ENCODE measurements at places on chromosomes 12 and 14.
A peak's percentile ranks its signal among the peaks of the same experiment; 100 is the strongest.

- peak; percentile 11 for DNase-seq
Observed at GRCh38 chr14:90839024-90839888, 23.0 kb upstream of the TTC7B start.

DNA sequence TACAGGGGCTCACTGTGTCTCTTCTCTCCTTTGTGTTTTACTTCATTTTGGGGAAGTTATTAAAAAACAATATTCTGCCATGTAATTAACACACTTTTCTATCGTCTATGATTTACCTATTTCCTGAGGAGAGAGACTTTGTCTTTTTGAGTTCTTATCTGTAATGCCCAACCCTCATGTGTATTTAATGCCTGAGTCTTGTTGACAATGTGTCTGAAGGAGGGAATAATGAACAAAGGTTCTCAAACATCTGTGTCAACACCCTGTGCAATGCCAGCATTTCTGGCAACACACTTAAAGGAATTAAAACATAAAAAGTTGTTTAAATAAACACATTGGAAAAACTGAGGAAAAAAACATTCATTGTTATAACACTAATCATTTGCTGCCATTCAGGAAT lies 147.1 kb downstream of the SLC15A5 start:
- DNase-seq = no peak

- DNase-seq = no peak
Observed at GRCh38 chr14:75427126-75427481, 718 bp upstream of the JDP2 start.

DNA sequence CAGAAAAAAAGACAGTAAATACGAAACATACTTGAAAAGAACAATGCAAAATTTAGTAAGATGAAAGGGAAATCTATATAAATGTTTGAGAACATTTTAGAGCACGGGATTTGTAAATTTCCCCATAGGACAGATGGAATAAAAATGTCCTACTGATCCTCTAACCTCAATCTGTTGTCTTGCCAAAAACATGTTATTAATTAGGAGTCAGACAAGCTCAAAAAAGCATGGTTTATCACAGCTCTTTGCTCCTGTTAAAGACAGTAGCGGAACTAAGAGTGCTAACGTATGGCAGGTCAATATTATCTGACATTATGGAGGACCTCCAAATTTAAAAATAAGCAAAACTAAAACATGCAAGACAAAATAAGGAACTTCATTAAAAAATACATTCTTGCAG lies 12.9 kb downstream of the GMFB start:
- DNase-seq = no peak

- DNase-seq = no peak
Observed at GRCh38 chr14:85409481-85410210, 120.3 kb upstream of the FLRT2 start.

GRCh38 chr12:6204533-6205143 lies 4.4 kb downstream of the CD9 start:
- no peak for DNase-seq

DNA sequence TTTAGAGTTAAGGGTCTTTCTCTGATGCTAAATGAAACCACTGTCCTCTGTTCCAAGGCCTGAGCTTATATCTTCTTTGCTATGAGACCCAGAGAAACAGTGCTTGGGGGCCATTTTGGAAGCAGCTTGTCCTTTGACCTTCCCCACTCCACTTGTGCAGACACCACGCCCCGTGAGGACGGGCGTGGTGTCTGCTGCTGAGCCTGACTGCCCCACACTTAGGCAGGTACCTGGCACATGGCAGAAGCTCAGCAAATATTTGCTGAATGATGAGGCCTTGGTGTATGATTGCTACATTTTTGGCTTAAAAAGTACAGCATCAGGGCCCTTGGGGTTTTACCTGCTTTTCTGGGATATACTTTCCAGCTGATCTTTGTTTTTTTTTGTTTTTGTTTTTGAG lies 69.9 kb downstream of the RASSF3 start:
- DNase-seq = no peak

DNA sequence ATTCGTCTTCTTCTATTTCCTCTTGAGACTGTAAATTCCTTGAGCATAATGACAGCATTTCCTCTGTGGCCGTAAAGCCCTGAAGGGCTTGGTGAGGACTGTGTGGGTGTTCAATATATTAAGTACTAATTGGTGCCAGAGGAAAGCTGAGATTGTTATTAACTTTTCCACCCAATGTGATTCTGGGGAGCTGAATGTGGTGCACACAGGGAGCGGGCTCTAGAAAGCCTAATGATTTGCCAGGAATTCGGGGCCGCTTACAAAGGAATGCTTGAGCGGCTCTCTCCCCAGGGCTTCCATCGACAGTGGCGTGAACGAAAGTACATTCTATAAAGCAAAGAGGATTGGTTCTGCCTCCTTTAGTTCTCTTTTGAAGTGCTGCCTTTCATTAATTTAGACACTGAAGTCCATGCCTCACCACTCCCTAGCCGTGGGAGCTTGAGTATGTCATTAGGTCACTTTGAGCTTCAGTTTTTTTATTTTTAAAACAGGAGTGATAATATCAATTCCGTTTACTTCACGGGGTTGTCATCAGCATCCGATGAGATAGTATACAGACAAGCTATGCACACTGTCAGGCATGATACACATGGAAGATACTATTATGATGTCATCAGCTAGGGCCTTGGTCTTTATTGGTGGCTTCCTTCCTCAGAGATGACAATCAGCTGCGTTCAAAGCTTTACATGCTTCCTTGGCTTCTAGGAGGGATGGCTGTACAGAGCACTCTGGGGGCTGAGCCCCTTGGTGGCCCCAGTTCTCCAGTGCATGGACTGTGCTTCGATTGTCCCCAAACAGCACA lies 11.0 kb upstream of the GSG1 start:
- no peak for DNase-seq

- no peak for DNase-seq
Observed at GRCh38 chr14:85195872-85196477, 334.0 kb upstream of the FLRT2 start.

- no peak for DNase-seq
Observed at GRCh38 chr12:57853864-57854556, 7.5 kb upstream of the CTDSP2 start.
